Dorsolateral prefrontal cortex (tissue), 122 donors: ENCODE measurements at places on chromosomes 6 and 20.

DNA sequence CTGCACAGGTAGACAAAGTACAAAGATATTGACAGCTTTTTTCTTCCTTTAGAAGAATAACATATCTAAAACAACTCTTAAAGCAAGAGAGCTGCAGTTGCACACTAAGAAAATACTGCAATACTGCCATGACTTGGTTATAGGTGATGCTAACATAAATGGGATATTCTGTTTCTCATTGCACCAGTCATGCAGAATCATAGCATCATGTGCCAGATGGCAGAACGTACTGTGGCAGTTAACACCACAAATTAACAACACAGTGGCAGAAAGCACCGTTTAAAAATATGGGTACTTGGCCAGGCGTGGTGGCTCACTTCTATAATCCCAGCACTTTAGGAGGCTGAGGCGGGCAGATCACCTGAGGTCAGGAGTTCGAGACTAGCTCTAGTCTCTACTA, 7.4 kb downstream of the ASXL1 start:
- no peak for DNase-seq

GRCh38 chr20:47281376-47281775, 75.1 kb downstream of the ZMYND8 start:
- no peak for DNase-seq

DNA sequence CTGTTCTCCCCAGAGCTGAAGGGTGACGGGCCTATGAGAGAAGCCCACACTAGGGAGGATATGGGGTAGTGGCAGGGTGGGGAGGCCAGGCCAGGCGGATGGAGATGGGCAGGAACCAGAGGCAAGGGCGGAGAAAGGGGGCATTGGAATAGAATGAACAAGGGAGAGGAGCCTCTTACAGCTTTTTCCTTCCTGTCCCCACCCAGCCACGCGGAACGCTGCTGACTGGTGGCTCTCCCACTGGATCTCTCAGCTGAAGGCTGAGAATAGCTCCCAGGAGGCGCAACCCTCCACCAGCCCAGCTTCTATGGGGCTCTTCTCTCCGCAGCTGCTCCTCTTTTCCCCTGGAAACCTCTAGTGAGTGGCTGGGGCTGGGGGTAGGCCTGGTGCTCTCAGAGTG, 10.8 kb downstream of the DLK2 start:
- DNase-seq = no peak

DNA sequence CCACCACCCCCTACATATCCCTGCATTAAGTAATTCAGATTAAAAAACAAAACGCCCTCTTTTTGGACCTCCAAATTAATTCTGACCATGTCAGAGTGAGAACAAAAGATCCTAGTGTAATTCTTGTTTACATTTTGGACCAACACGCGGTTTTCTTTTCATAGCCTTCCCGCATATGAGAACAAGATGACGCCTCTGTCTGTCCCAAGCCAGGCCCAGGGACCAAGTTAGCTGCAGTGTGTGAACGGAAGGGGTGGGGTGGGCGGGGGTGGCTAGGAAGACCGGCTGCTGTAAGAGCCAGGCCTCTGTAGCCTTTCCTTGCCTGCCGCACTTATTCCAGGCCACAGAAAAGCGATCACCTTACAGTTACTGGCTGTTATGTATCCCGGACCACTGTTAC, 68.0 kb downstream of the PLCG1 start:
- DNase-seq = peak; percentile 73

GRCh38 chr6:26269531-26270485, 95.2 kb upstream of the BTN3A2 start:
- DNase-seq = no peak

DNA sequence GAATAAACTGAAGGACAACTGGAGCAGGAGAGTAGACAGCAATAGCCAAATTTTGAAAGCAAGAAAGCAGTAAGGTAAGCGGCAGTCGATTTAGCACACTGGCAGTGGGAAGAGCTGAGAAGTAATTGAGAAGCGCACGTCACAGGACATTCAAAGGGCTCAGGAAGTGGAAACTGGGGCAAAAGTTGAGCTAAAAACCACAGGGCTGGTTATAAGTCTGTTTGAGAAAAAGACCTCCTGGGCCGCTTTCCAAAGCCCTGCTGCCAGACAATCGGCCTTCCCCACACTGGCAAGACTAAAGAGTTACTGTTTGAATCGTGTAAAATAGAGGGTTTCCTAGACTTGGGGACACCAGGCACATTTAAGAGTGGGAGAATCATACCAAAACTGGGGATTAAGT, 161.4 kb downstream of the DNAH8 start:
- DNase-seq = no peak

DNA sequence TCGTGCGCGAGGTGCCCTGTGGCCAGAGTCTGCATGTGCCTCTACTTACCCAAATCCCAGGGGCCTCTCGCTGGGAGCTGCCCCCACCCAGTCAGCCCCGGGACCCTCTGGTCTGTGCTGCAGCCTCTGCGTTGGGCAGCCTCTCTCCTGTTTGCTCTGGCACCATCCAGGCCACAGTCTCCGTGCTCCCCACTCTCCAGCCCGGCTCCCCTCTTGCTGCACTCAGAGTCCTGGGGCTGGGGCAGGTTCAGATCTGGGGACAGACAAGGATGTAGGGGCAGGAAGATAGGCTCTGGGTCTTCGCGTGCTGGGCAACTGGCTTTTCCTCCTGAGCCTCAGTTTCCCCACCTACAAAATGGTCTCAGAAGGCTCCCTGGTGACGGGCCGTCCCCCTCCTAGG, 70.8 kb upstream of the GATA5 start:
- DNase-seq = no peak

DNA sequence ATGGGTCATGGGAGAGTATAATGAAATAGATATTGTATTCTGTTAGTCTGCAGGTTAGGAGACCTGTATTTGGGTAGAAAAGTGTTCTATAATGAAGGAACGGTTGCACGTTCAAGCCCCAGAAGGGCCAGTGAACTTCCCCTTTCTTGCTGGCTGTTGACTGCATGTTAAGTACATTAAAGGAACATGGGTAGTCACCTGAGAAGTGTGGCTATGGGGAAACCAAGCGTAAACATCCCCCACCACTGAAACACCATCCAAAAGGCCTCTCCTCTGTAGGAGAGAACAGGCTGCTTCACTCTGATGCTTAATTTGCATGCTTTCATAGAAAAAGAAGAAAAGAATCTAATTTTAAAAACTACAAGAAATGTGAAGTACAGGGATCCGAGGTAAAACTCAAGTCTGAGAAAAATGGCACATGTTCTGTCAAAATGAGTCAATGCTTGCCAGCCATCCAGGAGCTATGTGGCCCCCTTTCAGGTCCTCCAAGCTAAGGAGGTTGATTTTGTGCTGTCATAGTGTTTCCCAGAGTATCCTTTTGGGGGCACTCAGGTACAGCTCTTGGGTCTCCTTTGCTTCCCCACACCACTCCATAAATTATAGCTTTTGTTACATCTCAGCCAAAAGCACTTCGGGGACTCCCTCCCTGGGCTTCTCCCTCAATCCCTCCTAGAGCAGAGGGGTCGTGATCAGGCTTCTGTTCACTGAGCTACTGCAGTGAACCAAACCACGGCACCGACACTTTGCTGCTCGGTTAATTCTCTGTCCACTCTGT, 283.7 kb upstream of the AGPAT4 start:
- DNase-seq = no peak

DNA sequence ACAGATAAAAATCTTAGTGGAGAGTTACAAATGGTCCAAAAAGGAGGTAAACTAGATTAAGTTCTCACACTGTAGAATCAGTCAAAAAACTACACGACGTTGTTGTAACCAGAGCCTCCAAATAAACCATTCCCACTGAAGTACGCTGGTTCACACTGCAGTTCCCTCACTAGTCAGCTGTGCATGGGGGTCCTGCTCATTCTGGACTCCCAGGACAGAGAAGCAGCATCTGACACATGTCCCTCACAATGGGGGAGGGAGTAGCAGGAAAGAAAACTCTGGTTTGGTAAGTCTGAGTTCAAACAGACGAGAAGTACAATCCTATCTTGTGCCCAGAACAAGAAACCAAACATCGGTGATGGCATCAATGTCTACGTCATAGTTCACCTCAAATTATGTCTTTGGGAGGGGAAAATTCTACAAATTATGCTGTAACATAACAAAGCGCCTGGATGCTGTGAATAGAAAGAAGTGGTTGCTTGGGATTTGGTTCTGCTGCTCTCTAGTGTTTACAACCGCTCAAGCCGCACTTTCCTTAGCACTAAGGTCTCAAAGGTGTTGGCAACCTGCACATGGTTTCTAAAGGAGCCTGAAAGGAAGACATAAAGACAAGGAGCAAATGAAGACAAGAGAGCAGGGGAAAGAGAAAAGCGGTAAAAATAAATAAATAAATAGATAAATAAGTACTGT, 208.0 kb downstream of the GMDS start:
- no peak for DNase-seq

- DNase-seq = no peak
Observed at GRCh38 chr20:58007947-58008346, 220.5 kb downstream of the ANKRD60 start.

DNA sequence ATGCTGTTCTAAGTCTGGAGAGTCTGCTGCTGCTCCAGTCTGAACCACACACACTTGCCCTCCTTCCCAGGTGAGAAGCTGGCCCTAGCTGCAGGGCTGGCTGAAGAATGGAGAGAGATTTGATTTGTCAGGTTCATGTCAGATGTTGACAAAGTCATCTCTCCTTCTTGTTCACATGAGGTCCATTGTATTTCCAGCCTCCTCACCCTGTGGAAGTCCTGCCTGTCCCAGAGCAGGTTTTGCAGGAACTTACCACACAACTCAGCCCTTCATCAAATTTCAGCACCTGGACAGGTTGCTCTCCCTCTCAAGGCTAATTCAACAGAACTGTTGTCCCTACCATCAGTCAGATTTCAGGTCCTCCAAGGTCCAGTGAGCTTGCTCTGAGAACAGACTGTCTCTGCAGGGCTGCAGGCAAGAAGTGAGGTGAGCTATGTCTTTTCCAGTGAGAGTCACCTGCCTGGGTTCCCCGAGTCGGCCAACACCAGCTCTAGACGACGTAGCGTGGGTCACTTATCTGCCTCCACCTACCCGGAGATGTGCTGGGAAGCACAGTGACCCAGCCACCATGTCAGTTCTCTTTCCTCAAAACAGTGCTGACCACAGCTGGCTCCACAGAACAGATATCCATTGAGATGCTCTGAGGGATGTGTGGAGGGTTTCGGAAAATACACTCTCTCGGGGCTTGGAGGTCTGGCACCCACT, 58.0 kb upstream of the CD93 start:
- no peak for DNase-seq

DNA sequence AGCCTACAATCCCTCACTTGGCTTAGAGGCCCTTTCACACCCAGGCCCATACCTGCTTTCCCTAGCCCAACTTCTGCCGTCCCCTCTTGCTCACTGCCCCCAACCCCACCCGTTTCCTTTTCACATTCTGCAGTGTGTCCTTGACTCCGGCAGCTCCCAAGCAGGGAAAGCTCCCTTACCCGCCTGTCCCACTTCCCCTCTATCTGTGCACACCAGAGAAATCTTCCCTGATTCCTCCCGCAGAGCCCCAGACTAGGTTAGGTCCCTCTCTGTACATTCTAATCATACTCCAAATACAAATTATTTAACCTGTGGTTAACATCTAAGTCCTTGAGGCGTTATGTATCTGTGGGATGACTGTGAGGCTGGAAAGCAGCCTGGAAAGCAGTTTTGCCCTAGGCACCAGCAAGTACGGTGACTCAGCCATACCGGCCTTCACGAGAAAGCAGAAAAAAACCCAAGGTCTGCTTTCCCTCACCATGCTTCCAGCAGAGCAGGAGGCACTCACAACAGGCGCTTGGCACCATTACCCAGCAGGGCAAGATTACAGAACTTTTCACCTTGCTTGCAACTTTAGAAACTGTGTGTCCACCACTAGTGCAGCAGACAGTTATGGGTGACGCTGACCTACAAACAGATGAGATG, 22.3 kb downstream of the ELOVL5 start:
- DNase-seq = peak; percentile 41

DNA sequence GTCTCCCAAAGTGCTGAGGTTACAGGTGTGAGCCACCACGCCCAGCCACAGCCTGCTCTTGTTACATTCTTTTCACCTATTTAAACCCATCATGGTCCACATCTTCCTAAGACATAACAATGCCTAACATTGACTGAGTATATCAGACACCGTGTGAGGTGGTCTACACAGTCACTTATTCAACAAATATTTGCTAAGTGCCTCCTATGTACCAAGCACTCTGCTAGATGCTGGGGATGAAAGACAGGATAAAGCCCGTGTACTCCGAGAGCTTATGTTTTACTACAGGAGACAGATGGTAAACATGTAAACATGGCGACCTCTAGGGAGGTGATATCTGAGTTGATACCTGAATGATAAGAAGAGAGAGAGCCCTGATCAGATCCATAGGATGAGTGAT, 12.7 kb downstream of the BCL2L1 start:
- DNase-seq = no peak

DNA sequence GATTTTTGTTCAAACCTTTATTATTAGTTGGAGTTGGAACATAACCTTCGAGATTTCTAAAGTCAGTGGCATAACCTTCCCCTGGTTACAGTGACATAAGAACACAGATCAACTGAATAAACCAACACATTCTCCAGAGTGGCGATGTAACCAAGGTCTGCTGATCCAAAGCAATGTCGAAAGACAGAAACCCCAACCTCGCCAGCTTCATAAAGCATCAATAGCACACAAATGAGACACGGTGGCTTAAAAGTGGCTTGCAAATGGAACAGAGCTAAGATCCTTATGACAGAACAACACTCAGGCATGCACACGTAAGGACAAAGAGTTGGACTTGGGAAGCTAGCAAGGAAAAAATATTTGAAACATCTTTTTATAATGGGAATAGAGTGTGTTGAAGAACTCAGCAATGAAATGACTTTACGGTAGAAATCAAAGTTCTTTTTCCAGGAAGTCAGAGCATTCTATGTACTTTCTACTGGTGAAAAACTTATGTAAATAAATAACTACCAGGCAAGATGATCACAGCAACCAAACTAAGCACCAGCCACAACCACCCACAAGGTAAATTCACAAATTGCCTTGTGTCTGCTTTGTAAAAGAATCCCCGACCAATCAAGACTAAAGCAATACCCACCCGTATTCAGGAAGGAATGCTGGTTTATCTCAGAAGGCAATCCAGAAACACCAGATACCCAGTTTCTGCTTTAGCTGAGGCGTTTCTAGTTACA, 61.0 kb upstream of the NHSL1 start:
- DNase-seq = no peak

GRCh38 chr6:144065213-144065660, 30.1 kb downstream of the SF3B5 start:
- no peak for DNase-seq

- DNase-seq = no peak
Observed at GRCh38 chr20:50804437-50805348, 9.8 kb downstream of the BCAS4 start.

DNA sequence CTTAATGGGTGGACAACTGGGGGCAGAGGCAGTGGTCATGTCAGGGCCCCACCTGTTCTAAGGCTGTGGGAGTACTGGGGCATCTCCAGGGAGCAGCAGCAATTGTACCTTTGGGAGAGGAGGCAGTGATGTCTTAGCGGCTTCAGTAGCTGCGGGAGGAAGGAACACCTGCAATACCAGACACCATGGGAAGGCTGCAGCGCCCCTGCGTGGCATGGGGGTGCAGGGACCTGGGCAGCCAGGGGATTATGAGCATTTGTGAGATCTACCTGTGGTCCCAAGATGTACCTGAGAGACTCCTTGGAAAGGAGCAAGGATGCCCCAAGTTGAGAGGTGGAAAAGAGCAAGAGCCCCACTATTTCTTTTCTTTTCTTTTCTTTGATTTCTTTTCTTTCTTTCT, 112.1 kb upstream of the GPR6 start:
- DNase-seq = no peak

- no peak for DNase-seq
Observed at GRCh38 chr6:25278261-25278913, 787 bp upstream of the CARMIL1 start.
